ENCODE measurements at places on chromosomes 4 and X. TPM values are rescaled to one million over a fixed set of nuclear protein-coding genes. Genes with fewer than 3 reads are reported as not detected.
A peak's percentile ranks its signal among the peaks of the same experiment; 100 is the strongest.

DNA sequence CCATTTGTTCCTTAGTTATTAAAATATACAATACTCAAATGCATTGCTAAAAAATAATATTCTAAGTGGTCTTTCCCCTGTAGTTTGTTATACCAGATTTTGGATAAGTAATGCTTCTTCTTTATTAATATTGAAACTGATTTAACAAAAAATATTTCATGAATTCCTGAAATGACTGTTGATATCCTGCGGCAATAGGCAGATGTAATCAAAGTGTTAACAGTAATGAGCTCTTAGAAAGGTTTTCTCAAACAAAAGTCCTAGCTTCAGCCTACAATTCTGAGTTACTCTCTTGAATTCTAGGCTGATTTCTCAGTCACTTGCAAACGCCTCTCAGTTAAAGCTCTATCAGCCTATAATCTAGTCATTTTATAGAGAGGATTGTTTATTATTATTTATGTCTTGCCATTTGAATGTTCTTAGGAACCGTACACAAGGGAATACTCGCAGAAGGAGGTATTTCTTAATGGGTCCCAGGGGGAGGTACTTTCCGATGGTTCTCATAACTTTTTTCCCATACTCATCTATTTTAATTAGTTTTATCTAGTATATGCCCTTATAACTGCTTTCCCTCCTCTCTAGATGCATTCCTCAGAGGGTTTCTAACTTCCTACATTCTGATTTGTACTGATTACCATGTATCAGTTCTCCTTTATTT, 96.8 kb downstream of the FNIP2 start:
- H3K36me3 ChIP-seq, result peaks cover 38% of the 10 kb centered on the region
- DNase-seq, result no peak
- no peak overlapping the region for H3K27ac ChIP-seq
- H3K4me3 ChIP-seq, result no peak overlapping the region

LAGE3 gene
- 2.7 TPM for total RNA-seq

DNA sequence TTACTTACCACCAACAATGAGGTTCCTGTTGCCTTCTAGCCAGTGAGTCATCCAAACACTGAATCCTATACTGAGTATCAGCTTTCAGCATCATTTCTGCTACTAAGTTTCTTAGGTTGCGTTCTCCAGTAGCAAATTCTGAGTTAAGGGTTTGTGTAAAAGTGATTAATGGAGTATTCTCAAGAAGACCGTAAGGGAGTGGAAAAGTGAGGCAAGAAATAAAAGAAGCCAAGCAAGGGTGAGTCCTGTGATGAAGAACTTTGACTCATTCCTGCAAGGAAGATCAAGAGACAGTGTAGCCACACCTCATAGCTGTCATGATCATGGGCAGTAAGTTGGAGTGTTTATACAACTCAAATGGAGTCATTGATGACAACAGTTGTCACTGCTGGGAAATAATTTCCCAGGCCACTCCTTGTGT, 446.2 kb downstream of the RAPGEF2 start:
- H3K4me3 ChIP-seq, result no peak overlapping the region
- H3K36me3 ChIP-seq, result no peaks in the 10 kb centered on the region
- no peak for DNase-seq
- no peak overlapping the region for H3K27ac ChIP-seq
- H3K4me1 ChIP-seq, result no peaks in the 10 kb centered on the region
- H3K27me3 ChIP-seq, result no peaks in the 10 kb centered on the region

DNA sequence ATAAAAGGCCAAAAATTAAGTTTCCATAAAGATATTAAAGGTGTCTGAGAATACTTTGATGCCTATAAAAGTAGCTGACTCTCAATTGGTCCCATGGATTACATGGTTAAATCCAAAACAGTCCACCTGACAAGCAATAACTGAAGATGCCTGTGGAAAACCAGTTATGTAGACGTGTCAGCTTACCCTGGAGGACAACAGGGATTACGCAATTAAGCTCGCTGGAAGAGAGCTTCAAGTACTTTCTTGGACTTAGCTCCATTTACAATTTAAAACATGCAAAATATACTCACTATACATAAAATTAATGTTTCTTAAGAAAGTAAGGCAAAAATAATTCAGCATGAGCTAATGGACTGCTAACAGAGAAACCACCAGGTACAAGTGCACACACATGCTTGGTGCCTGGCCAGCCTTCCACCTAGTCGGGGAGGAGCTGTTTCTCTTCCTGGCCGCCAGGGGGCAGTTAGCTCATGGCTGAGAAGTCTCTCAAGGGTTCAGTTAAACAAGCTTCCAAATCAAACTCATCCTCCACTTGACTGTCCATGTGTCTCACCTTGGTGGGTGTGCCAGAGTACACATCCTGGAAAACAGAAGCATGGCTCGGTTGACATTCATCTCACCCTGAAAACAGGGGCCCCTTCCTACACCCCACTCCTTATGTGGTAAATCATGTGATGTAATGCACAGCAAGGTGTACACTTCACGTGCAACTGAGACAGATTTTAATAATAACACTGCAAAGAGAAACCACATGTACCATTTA, 9.2 kb upstream of the FAM53A start:
- no peak overlapping the region for H3K27ac ChIP-seq
- no peak overlapping the region for H3K4me3 ChIP-seq
- DNase-seq, result peak; percentile 91
- peaks cover 52% of the 10 kb centered on the region for H3K36me3 ChIP-seq

DNA sequence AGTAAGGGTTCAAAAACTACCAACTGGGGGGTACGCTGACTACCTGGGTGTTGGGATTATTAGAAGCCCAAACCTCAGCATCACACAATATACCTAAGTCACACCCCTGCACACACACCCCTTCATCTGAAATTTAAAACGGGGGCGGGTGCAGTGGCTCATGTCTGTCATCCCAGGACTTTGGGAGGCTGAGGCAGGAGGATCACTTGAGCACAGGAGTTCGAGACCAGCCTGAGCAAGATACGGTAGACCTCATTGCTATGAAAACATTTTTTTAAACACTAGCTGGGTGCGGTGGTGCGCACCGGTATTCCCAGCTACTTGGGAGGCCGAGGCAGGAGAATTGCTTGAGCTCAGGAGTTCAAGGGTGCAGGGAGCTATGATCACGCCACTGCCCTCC, 331.0 kb downstream of the ASMT start:
- H3K36me3 ChIP-seq, result no peaks in the 10 kb centered on the region
- no peaks in the 10 kb centered on the region for H3K27me3 ChIP-seq
- H3K27ac ChIP-seq, result no peak overlapping the region
- H3K4me1 ChIP-seq, result no peaks in the 10 kb centered on the region
- no peak overlapping the region for H3K4me3 ChIP-seq
- no peak for DNase-seq

CCKAR gene
- not detected for total RNA-seq

UBL4A gene
- total RNA-seq, result 13.6 TPM

LUZP4 gene
- not detected for total RNA-seq

DNA sequence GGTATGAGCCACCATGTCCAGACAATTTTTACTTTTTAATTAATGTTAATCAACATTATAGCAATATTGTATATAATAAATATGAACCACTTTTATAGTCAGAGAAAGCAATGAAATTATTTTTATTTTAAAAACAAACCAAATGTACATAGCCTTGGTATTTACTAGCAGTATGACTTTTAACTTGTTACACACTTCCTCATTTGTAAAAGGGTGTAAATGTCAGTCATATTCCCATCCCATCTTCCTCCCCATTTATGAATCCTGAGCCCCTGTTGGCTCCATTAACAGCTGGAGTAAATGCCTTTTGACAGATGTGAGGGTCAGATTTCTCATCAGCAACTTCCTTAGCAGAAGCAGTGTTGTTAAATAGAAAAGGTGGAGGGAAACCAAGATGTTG, 179.6 kb upstream of the SPRY1 start:
- no peaks in the 10 kb centered on the region for H3K4me1 ChIP-seq
- no peak for DNase-seq
- no peaks in the 10 kb centered on the region for H3K27me3 ChIP-seq
- H3K36me3 ChIP-seq, result no peaks in the 10 kb centered on the region

ASB12 gene
- not detected for total RNA-seq

DNA sequence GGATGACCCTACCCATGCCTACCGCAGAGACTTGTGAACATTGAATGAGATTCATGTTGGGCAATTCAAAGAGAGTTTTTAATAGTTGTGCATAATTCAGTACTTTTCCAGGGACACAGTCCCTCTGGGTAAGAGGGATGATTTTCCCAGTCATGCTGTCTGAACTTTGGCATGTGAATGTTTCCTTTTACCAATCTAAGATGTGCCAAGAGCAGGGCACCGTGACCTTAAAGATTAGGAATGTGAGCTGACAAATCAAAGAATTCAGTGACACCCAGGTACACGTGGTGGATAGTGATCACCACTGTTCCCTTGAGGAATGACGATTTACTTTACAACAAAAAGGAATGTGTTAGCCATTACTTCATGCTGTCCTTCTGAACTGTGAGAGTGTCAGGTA, 515.6 kb downstream of the PPARGC1A start:
- no peak for DNase-seq
- no peaks in the 10 kb centered on the region for H3K4me1 ChIP-seq
- H3K27me3 ChIP-seq, result no peaks in the 10 kb centered on the region
- no peak overlapping the region for H3K4me3 ChIP-seq

DNA sequence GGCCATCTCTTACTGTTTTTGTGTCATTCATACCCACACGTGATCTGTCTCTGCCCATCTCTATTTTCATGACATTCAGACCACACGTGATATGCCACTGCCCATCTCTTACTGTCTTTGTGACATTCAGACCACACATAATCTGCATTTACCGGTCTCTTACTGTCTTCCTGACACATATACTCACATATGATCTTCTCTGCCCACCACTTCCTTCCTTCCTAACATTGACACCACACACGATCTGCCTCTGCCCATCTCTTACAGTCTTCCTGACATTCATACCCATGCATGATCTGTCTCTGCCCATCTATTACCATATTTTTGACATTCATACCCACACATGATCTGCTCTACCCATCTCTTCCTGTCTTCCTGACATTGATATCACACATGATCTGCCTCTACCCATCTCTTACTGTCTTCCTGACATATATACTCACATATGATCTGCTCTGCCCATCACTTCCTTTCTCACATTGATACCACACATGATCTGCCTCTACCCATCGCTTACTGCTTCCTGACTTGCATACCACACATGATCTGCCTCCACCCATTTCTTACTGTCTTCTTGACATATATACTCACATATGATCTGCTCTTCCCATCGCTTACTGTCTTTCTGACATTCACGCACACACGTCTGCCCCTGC, 36.1 kb downstream of the SCML1 start:
- H3K4me1 ChIP-seq, result no peaks in the 10 kb centered on the region
- no peak for DNase-seq
- no peak overlapping the region for H3K27ac ChIP-seq
- no peaks in the 10 kb centered on the region for H3K36me3 ChIP-seq
- no peak overlapping the region for H3K4me3 ChIP-seq

GRCh38 chrX:7100022-7100421, 47.5 kb upstream of the STS start:
- no peaks in the 10 kb centered on the region for H3K4me1 ChIP-seq
- no peak for DNase-seq
- H3K27me3 ChIP-seq, result no peaks in the 10 kb centered on the region

DNA sequence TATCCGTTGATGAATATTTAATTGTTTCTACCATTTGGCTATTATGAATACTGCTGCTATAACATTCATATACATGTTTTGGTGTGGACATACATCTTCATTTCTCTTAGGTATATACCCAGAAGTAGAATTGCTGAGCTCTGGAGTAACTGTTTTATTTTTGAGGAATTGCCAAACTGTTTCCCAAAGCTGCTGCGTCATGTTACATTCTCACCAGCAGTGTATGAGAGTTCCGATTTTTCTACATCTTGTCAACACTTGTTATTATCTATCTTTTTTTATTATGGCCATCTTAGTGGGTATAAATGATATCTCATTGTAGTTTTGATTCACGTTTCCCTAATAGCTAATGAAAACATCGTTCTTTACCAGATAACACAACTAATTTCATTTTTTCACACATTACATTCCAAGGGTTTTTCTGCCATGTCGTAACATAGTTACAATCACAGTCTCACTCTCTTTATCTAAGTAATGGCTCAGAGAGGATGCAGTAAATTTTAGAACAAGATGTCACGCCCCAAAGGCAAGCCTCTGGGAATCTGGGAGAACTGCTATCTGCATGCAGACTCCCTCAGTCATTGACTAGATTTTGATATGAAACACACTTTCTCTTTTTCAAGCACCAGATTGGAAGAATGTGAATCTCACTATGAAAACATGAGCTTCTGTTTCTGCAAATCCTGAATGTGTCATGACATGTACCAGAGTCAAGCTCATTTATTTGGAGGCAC, 10.3 kb downstream of the ARHGAP6 start:
- no peaks in the 10 kb centered on the region for H3K36me3 ChIP-seq
- H3K4me3 ChIP-seq, result no peak overlapping the region
- no peak overlapping the region for H3K27ac ChIP-seq
- no peak for DNase-seq

CNGA1 gene
- 2.8 TPM for total RNA-seq

DNA sequence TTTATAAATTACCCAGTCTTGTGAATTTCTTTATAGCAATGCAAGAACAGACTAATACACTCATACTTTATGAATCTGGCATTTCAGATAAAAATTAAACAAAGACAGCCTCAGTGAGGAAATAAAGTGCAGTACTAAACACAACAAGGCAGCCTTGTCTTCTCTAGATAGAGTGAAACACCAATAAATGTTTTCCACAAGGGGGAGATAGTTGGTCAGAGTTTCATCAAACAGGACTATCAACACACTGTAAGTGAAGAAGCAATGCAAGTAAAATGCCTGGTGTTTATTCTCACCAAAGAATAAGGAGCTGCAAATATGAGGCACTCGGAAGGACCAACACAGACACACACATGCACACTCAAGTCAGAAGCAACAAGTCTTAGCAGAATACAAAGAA, 62.8 kb downstream of the FAM9B start:
- H3K4me3 ChIP-seq, result no peak overlapping the region
- no peaks in the 10 kb centered on the region for H3K36me3 ChIP-seq
- no peaks in the 10 kb centered on the region for H3K27me3 ChIP-seq
- no peak for DNase-seq

DNA sequence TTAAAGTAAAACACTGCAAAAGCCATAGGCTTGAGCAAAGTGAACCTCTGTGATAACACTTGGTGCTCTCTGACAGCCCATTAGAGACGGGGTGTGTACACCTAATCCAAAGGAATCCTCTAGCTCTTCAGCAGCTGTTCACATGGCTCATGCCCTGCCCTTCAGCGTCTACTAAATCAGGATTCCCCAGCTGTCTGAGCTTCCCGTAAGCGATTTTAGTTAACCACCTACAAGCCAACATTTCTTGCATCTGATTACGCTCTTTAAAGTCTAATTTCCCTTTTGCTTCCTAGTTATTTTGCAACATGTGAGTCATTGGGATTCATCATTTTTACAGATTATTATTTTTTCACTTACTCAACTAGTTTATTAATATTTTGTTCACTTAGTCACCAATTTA, 6.5 kb downstream of the DMD start:
- peak overlapping the region; percentile 3 for H3K4me3 ChIP-seq
- no peaks in the 10 kb centered on the region for H3K27me3 ChIP-seq
- DNase-seq, result no peak
- H3K27ac ChIP-seq, result no peak overlapping the region
- no peaks in the 10 kb centered on the region for H3K36me3 ChIP-seq
- H3K4me1 ChIP-seq, result no peaks in the 10 kb centered on the region

- H3K4me1 ChIP-seq, result no peaks in the 10 kb centered on the region
- H3K27ac ChIP-seq, result no peak overlapping the region
- H3K4me3 ChIP-seq, result no peak overlapping the region
- H3K36me3 ChIP-seq, result no peaks in the 10 kb centered on the region
- DNase-seq, result no peak
- H3K27me3 ChIP-seq, result no peaks in the 10 kb centered on the region
Measured at GRCh38 chrX:141701072-141701471, 2.5 kb upstream of the SPANXD start.
